ENCODE measurements at places on chromosomes 1 and 21.

GRCh38 chr1:8154621-8155052, 128.5 kb upstream of the ERRFI1 start:
- DNase-seq, result no peak
- peaks cover 14% of the 10 kb centered on the region for H3K4me1 ChIP-seq
- H3K36me3 ChIP-seq, result no peaks in the 10 kb centered on the region
- no peaks in the 10 kb centered on the region for H3K27me3 ChIP-seq
- no peak overlapping the region for H3K27ac ChIP-seq

GRCh38 chr1:29630756-29631155, 394.4 kb downstream of the PTPRU start:
- H3K27me3 ChIP-seq, result no peaks in the 10 kb centered on the region
- H3K27ac ChIP-seq, result no peak overlapping the region
- H3K4me3 ChIP-seq, result no peak overlapping the region
- no peaks in the 10 kb centered on the region for H3K36me3 ChIP-seq
- peaks cover 7% of the 10 kb centered on the region for H3K4me1 ChIP-seq

DNA sequence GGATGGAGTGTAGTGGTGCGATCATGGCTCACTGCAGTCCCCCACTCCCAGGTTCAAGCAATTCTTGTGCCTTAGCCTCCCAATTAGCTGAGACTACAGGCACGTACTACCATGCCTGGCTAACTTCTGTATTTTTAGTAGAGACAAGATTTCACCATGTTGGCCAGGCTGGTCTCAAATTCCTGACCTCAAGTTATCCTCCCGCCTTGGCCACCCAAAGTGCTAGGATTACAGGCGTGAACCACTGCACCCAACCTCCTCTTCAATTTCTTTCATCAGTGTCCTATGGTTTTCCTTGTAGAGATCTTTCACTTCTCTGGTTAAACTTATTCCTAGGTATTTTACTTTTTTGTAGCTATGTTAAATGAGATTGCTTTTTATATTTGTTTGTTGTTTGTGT, 10.7 kb upstream of the MAST2 start:
- no peak overlapping the region for H3K27ac ChIP-seq
- H3K27me3 ChIP-seq, result no peaks in the 10 kb centered on the region
- no peaks in the 10 kb centered on the region for H3K36me3 ChIP-seq

DNA sequence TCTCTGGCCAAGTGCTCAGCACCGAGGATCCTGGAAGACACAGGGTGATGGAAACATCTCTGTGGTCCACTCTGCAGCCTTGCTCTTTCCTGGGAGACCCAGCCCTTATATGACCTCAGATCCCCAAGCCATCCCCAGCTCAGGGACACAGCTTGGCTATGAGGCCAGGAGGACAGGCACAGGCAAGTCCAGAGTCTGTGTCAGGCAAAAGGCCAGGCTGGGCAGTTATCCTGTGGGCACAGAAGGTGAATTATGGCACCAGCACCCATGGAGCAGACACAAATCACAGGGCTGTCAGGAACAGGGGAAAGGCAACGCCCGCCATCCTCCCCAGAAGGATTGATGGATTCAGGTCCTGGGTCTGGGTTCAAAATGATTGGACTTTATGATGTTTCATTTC, 52.1 kb upstream of the SCMH1 start:
- no peak overlapping the region for H3K4me3 ChIP-seq
- H3K27me3 ChIP-seq, result no peaks in the 10 kb centered on the region
- no peaks in the 10 kb centered on the region for H3K36me3 ChIP-seq
- DNase-seq, result no peak

- H3K4me3 ChIP-seq, result no peak overlapping the region
- H3K27me3 ChIP-seq, result peaks cover 51% of the 10 kb centered on the region
These were observed 6.7 kb downstream of the KNCN start for GRCh38 chr1:46544561-46545240.
